ENCODE measurements at places on chromosomes 5 and 9.

DNA sequence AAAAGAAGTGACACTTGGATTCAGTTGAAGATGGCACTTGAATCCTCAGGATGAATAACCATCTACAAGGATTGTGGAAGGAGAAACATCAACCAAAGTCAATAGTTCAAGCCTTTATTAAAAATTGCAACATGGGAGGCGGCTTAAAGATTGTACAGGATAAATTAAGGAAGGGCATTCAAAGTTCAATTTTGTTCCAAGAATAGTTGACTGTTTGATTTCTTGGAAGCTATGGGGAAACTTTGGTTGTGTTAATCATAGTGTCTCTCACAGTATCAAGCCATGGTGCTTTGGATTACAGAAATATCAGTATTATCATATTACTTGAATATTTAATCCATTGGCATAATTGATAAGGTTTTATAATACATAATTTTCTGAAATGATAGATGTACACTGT lies 1844.3 kb downstream of the MAT2B start:
- DNase-seq, result no peak

- no peak for DNase-seq
Measured at GRCh38 chr9:133710661-133711427, 27.3 kb downstream of the SARDH start.

DNA sequence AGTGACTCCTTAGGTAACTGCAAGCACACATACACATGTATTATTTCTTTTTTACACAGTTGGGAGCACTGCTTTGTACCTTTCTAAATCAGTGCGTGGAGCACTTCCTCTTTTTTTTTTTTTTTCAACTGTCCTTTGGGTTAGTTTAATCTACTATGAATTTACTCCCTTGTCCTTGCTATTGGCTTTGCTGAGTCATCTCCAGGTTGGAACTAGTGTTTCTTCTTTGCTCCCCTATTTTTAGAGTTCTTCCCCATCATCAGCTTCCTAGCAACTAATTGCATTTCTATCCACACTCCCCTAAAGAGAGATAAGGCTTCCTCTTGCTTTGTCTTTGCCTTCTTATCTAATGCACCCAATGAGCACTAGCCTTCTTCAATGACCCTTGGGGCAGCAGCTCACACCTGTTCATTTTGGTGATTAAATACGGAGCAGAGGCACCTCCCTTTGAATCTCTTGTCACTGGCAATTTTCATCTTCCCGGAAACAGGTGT lies 24.3 kb downstream of the S100Z start:
- no peak for DNase-seq

DNA sequence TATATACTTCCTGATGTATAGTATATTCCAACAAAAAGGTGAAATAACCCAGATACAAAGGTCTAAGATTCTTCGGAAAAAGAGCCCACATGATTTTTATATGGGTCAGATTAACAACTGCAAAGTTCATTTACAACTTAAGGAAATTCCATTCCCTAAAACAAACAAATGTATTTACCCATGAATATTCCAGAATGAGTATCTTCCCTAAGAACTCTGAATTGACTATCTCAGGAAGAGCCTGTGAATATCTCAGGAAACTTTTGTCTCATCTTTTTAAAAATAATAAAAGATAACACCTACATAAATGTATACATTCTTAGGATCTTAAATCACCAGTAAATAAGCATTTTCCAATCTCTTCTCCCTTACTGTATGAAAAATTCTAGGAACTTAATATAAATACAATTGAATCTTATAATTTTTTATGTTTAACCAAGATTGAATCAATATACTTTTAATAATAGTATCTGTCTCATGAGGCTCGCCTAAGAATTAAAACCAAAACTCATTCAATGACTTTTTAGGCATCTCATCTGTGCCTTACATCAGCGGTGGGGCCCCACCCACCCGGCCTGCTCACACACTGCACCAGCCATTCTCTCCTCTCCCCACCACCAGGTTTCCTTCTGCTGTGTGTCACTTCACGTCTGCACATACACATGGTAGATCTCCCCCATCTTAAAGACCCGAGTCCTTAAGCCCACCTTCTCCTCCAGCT lies 78.1 kb downstream of the RAPGEF1 start:
- DNase-seq, result no peak

GRCh38 chr5:110612794-110613247 lies 113.7 kb downstream of the TMEM232 start:
- DNase-seq, result no peak

DNA sequence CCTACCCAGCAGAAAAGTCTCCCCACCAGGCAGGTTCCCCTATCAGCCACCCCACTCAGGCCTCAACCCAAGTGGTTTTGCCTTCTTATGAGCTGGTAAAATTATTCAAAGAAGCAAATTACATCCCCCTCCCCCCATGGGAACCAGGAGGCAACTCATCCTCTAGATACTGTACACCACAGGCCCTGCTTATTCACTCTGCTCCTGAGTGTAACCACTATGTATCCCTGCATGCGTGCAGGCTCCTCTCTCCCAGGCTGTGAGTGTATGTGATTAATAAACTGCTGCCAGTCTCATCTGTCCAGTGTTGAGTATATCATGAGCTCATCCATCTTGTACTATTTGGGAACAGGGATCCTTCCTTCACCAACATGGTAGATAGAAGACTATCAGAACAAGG lies 8.6 kb downstream of the KCTD16 start:
- DNase-seq, result no peak

- DNase-seq, result no peak
Measured at GRCh38 chr5:16427587-16427986, 38.0 kb downstream of the ZNF622 start.
